ENCODE measurements at places on chromosomes 12 and 14. TPM values are rescaled to one million over a fixed set of nuclear protein-coding genes. Genes with fewer than 3 reads are reported as not detected.

- H3K27me3 ChIP-seq = no peaks in the 10 kb centered on the region
- peak overlapping the region; percentile 45 for H3K4me3 ChIP-seq
- peak; percentile 57 for DNase-seq
- peak overlapping the region; percentile 95 for H3K27ac ChIP-seq
- peaks cover 100% of the 10 kb centered on the region for H3K4me1 ChIP-seq
Measured at GRCh38 chr14:100076133-100076532, 10.9 kb downstream of the EVL start.

DNA sequence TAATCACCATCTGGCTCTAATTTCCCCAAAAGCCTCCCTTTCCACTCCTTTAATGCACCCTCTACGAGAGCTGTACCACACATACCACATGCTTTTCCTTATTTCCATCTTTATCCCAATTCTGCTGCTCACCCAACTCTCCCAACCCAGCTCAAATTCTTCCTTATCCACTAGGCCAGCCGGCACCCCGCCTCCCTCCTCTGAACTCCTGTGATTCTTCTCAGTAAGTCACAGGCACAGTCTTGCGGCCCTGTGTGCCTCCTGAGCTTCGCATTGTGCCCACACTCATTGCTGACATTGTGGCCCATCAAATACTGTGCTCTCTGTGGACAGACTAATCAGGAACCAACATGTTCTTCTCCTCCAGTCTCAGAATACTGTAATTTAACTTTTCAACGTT lies 45.4 kb downstream of the APPL2 start:
- no peaks in the 10 kb centered on the region for H3K4me1 ChIP-seq
- DNase-seq = no peak
- H3K36me3 ChIP-seq = peaks cover 82% of the 10 kb centered on the region

DNA sequence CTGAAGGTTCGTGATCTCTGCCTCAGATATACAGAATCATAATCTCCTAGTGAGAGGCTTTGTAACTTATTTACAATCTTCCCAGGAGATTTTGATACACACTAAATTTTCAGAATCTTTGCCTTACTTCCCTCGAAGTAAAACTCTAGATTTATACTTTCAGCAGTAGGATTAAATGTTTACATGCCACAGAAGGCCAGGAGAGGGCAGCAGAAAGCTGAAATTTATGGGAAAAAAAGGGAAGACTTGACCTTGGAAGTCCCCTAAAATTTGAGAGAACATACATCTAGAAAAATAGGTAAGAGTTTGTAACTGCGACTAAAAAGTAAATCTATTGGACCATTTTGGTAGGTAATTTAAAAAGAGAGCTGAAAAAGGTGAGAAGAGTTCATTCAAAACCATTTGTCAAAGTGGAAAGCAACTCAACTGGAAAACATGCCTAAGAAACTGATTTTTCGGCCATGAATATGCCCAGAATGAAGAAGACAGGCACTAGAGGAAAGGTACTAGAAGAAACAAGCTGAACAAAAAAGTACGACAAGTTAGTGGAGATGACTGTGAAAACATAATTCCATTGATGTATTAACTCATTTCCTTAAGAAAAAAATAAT lies 242.0 kb upstream of the MDGA2 start:
- H3K4me3 ChIP-seq = no peak overlapping the region
- no peak overlapping the region for H3K27ac ChIP-seq
- H3K36me3 ChIP-seq = no peaks in the 10 kb centered on the region

DNA sequence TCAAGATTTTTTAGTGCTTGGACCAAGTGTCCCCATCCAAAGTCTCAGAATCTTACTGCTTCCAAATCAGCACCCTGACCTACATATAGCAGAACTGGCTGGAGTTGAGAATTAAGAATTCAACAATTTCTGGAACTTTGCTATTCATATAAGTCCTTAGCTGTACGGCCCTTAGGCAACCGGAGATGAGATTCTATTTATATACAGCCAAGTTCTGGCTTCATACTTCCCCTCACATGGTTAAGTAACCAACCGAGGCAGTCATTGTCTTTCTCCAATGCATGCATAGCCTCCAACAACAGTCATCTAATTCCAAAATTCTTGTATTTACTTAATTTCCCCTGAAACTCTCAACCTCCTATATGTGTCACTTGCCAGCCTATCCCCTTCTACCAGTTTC lies 76.6 kb downstream of the SINHCAF start:
- peaks cover 3% of the 10 kb centered on the region for H3K27me3 ChIP-seq
- no peaks in the 10 kb centered on the region for H3K4me1 ChIP-seq
- H3K36me3 ChIP-seq = no peaks in the 10 kb centered on the region
- no peak overlapping the region for H3K4me3 ChIP-seq
- DNase-seq = no peak

- peaks cover 61% of the 10 kb centered on the region for H3K4me1 ChIP-seq
- no peaks in the 10 kb centered on the region for H3K27me3 ChIP-seq
- no peaks in the 10 kb centered on the region for H3K36me3 ChIP-seq
- no peak for DNase-seq
Measured at GRCh38 chr14:74763803-74764531, 851 bp downstream of the YLPM1 start.

GRCh38 chr12:110345176-110345661 lies 58.3 kb downstream of the ANAPC7 start:
- no peak for DNase-seq
- H3K4me3 ChIP-seq = no peak overlapping the region
- H3K27ac ChIP-seq = no peak overlapping the region
- H3K36me3 ChIP-seq = peaks cover 80% of the 10 kb centered on the region
- no peaks in the 10 kb centered on the region for H3K27me3 ChIP-seq

DNA sequence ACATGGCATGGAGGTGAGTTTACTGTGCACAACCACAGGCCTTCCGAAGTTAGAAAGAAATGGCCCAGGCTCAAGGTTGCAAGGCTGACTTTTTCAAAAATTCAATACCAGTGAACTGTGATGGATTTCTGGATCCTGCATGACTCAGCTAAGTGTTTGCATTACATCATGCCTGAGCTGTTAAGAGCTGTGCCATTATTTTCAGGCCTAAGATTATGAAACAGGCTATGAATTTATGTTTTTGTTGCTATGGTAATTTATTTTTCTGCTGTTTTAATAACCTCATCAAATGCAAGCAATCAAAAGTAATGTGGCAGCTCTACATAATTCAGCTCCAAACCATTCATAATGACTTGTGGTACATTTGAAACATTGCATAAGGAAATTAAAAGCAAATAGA lies 457.7 kb upstream of the TMEM132C start:
- no peak overlapping the region for H3K27ac ChIP-seq
- H3K4me3 ChIP-seq = no peak overlapping the region
- no peaks in the 10 kb centered on the region for H3K36me3 ChIP-seq
- no peak for DNase-seq
- no peaks in the 10 kb centered on the region for H3K4me1 ChIP-seq
- H3K27me3 ChIP-seq = no peaks in the 10 kb centered on the region

- DNase-seq = no peak
- H3K36me3 ChIP-seq = no peaks in the 10 kb centered on the region
Measured at GRCh38 chr12:95198914-95199313, 18.4 kb downstream of the FGD6 start.

DNA sequence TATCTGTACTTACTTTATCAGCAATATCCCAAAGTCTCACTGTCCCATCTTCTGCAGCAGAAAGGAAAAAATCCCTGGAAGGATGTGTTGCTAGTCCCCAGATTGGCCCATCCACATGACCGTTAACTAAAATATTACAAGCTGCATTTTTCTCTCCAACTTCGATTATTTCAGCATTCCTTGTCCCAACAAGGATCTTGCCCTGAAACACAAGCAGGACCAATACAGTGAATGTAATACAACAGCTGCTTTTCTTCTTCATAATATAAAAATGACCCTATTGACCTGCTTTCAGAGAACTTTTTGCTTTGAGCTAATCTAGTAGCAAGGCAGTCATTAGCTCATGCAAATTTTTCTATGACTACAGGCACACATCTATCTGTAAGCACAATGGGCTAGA lies 58.3 kb downstream of the ZC3H14 start:
- H3K4me1 ChIP-seq = no peaks in the 10 kb centered on the region
- no peak overlapping the region for H3K4me3 ChIP-seq
- no peaks in the 10 kb centered on the region for H3K36me3 ChIP-seq
- no peak for DNase-seq
- no peak overlapping the region for H3K27ac ChIP-seq

- no peak for DNase-seq
- H3K27ac ChIP-seq = no peak overlapping the region
- H3K36me3 ChIP-seq = no peaks in the 10 kb centered on the region
- H3K27me3 ChIP-seq = peaks cover under 1% of the 10 kb centered on the region
Measured at GRCh38 chr14:99769799-99770198, 23.4 kb upstream of the EML1 start.

- DNase-seq = no peak
- H3K4me3 ChIP-seq = no peak overlapping the region
- no peaks in the 10 kb centered on the region for H3K4me1 ChIP-seq
- no peaks in the 10 kb centered on the region for H3K36me3 ChIP-seq
- no peaks in the 10 kb centered on the region for H3K27me3 ChIP-seq
- no peak overlapping the region for H3K27ac ChIP-seq
Measured at GRCh38 chr12:700016-700415, 36.8 kb upstream of the NINJ2 start.

DNA sequence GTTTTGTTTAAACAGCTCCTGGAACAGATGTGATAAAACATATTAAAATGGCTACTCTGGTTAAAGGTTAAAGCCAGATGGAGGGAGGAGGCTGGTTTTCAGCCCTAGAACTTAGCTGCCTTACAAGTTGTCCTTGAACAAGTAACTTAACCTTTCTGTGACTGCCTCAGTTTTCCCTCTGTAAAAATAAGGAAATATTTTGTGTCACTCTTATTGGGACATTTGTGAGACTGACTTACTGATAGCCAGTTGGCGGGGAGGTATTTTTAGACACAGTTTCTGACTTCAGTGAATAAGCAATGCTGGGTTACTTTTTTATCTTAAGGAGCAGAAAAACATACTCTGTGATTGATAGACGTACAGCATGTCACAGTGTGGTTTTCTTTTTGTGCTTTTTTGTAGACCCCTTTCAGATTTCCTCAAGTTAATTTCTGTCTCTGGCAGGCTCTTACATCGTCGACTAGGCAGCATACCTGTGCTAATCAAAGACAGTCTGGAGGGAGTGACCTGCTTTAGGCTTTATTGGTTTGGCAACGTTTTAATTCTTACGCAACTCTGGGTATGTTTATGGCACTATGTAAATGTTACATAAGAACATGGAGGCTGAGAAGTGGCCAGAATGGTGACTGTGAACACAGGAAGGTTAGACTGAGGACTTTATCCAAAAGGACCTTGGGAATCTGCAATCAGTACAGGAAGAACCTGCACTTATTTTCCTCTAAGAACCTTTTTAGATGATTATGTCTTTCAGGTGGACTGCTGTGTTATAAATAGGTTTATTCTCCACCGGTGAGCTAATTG lies 3.3 kb downstream of the ACVR1B start:
- no peaks in the 10 kb centered on the region for H3K36me3 ChIP-seq
- peaks cover 17% of the 10 kb centered on the region for H3K4me1 ChIP-seq
- no peak for DNase-seq
- H3K4me3 ChIP-seq = no peak overlapping the region
- H3K27ac ChIP-seq = no peak overlapping the region
- H3K27me3 ChIP-seq = peaks cover 4% of the 10 kb centered on the region

DNA sequence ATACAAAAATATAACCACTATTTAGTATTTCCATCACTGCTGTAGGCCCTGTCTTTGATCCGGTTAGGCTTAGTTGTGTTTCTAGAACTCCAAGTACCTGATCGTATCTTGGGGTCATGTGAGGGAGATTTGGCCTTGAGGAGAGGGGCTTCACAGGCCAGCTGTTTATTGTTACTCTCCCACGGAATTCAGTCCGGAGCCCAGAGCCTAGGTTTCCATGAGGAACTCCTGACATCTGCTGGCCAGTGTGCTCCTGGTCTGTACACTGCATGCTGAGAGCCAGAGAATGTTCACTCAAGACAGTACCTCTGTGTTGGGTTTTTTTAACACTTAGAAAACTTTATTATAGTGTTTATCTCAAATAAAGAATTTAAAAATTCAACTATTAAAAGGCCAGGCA lies 341.0 kb upstream of the TMEM132C start:
- no peak for DNase-seq
- no peak overlapping the region for H3K27ac ChIP-seq
- H3K36me3 ChIP-seq = no peaks in the 10 kb centered on the region
- H3K4me3 ChIP-seq = no peak overlapping the region

- no peak overlapping the region for H3K4me3 ChIP-seq
- no peak overlapping the region for H3K27ac ChIP-seq
- no peak for DNase-seq
- H3K36me3 ChIP-seq = no peaks in the 10 kb centered on the region
- H3K4me1 ChIP-seq = no peaks in the 10 kb centered on the region
Measured at GRCh38 chr12:84929501-84929900, 16.9 kb upstream of the SLC6A15 start.

DNA sequence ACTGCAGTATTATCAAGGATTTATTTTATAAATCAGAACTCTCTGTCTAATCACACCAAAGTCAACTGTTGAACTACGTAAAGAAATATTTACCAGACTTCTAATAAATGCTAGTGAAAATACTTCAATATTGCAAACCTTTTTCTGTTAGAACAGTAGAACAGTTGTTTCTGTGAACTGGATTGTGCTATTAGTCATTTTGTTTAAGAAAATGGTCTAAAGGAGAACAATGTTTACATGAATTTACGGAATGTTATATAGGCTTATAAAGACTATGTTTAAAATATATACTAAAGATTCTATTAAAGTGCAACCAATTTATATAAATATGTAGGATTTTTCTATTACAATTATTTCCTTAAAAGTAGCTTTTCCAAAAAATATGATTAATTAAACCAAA lies 471.4 kb downstream of the FSCB start:
- no peaks in the 10 kb centered on the region for H3K27me3 ChIP-seq
- no peaks in the 10 kb centered on the region for H3K4me1 ChIP-seq

- no peaks in the 10 kb centered on the region for H3K4me1 ChIP-seq
- H3K27me3 ChIP-seq = no peaks in the 10 kb centered on the region
- DNase-seq = no peak
- H3K4me3 ChIP-seq = no peak overlapping the region
- H3K36me3 ChIP-seq = no peaks in the 10 kb centered on the region
Measured at GRCh38 chr12:75738486-75738885, 227.1 kb upstream of the KRR1 start.

The OGFOD2 gene
- 12.5 TPM for polyA plus RNA-seq

The PCBP2 gene
- 132 TPM for polyA plus RNA-seq

The PLBD1 gene
- polyA plus RNA-seq = 0.15 TPM

The OR10G3 gene
- not detected for polyA plus RNA-seq

The TGM1 gene
- polyA plus RNA-seq = not detected
